ENCODE measurements at places on chromosomes 12 and 14. TPM values are rescaled to one million over a fixed set of nuclear protein-coding genes. Genes with fewer than 3 reads are reported as not detected.
A peak's percentile ranks its signal among the peaks of the same experiment; 100 is the strongest.

DNA sequence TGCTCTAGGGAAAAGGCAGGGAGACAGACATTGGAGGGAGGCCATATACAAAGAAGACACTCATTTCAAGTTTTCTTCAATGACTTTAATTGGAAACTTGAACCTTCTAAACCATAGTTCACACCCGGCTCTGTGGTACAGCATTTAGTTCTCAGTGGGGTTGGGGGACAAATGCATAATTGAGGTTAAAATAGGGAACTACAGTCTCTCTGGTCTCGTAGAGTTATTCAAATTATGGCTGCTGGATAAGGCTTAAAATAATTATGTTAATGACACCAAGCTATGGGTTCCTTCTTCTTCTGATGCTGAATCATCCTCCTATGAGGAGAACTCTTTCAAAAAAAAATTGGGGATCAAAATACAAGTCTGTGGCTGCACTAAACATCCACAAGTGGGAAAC, 3.8 kb upstream of the RPAP3 start:
- DNase-seq = no peak

DNA sequence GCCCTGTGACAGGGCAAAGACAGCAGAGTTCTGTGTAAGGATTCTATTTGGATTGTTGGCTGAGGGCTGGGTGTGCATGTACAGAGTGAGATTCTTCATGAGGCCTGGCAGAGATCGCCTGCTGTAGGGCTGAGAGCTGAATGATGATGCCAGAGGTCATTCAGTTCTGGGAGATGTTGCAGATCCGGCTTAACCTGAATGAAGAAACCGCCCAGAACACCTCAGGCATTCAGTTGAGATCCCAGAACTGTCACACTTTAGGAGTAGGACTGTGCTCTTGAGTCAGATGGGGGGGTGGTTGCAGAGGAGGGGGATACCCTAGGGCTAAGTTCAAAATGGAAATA, 5.8 kb upstream of the EVL start:
- DNase-seq = no peak

DNA sequence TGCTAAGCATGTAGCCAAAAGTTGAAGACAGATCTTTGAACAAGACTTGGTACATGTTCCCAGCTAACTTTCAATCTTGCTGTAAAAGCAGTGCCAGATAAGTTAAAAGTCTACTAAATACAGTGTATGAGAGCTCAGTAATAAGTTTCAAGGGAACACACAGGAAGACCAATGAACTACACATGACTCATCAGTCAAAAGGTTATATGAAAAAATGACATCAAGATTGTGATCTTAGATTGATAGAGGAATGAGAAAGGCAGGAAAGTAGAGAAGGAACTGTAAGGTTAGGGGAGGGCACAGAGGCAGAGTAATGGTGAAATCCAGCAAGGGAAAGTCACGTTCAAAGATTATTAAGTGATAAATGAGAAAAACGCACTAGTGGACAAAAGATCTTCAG, 249.9 kb upstream of the FLRT2 start:
- no peak for DNase-seq

GRCh38 chr12:43957732-43958372, 122.0 kb downstream of the TMEM117 start:
- DNase-seq = peak; percentile 61

- DNase-seq = no peak
These were observed 44.4 kb upstream of the STXBP6 start for GRCh38 chr14:25094171-25094907.

GRCh38 chr12:12681061-12681765, 14.8 kb downstream of the GPR19 start:
- DNase-seq = no peak

GRCh38 chr12:113647048-113647447, 175.4 kb upstream of the LHX5 start:
- no peak for DNase-seq

GRCh38 chr14:49401373-49401772, 184.8 kb downstream of the RPS29 start:
- no peak for DNase-seq

- no peak for DNase-seq
These were observed 17.1 kb downstream of the SPX start for GRCh38 chr12:21543151-21543550.

- DNase-seq = no peak
These were observed 841.5 kb upstream of the TMEM132C start for GRCh38 chr12:127425474-127425873.

- no peak for DNase-seq
These were observed 41.5 kb downstream of the RERG start for GRCh38 chr12:15179672-15180071.

- DNase-seq = no peak
These were observed 43.6 kb downstream of the EML5 start for GRCh38 chr14:88749139-88749538.

GRCh38 chr14:89384023-89384422, 33.0 kb downstream of the FOXN3 start:
- no peak for DNase-seq

DNA sequence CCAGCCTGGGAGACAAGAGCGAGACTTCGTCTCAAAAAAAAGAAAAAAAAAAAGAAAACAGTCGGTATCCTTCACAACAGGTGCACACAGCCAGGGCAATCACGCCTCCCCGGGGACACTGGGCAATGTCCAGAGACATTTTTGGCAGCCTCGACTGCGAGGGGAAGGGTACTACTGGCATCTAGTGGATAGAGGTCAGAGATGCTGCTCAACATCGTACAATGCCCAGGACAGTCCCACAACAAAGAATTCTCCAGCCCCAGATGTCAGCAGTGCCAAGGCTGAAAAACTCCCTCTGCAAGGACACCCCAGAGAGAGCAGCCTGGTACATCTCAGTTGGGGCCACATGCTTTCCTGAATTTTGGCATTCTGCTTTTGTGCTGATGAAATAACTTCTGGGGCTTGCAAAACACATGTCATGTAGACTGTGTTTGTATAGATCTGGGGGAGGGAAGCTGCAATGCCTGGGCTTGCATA, 21.5 kb downstream of the ALDH2 start:
- no peak for DNase-seq

- no peak for DNase-seq
These were observed 33.1 kb downstream of the CLMN start for GRCh38 chr14:95286645-95287044.

DNA sequence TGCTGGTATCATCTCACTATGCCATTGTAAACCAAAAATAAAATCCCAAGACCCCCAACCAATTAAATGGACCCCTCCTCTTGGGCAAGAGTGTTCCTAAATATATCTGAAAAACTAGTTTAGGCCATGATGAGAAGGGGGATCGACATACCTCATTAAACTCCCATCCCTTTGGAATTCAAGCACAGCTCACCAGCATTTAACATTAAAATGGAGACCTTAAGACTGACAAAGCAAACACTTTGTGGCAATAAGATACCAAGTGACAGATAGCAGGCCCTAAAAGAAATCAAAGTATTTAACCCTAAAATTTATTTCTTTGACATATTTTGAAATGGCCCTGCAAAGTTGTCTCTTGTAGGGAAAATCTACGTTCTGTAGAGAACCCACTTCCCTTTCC, 387.9 kb downstream of the KCNH5 start:
- no peak for DNase-seq

- no peak for DNase-seq
These were observed 2.8 kb downstream of the RXYLT1 start for GRCh38 chr12:63782466-63782865.

DNA sequence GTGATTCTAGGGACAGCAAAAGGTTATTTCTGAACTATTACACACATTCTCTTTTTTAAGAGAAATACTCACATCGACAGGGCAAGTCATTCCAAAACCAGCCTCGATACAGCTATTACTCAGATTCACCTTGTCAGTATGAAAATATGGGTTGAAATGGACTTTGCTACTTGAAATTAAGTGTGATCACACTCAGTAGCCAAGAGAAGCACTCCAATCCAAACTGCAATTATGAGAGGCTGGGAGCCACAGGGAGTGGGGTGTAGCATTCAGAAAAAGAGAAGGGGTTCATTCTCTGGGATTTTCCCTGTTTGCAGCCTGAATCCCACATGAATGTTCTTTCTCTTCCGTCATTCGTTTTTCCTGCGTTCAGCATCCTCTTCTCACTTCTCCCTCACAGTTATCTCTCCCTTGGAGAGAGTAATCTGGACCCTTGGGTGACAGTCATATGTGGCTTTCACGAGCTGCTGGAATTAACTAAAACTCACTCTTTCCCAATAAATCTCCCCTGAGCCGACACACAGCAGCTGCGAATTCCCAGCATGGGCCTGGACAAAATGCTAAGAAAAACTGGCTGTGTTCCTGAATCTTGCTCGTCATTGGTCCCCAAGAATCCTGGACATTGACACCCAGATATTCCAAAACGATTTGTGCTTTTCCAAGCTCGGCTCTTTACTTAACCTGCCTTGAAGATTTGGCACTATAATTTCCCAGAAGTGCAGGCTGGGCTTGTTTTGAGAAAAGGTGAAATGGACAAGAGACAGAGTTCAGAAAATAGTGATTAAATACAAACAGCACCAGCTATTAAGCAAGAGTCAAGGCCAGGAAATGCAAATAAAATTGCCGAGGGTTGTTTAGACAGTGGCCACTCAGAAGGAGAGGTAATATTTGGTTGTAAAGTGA, 199.5 kb upstream of the PLEKHG7 start:
- peak; percentile 63 for DNase-seq

DNA sequence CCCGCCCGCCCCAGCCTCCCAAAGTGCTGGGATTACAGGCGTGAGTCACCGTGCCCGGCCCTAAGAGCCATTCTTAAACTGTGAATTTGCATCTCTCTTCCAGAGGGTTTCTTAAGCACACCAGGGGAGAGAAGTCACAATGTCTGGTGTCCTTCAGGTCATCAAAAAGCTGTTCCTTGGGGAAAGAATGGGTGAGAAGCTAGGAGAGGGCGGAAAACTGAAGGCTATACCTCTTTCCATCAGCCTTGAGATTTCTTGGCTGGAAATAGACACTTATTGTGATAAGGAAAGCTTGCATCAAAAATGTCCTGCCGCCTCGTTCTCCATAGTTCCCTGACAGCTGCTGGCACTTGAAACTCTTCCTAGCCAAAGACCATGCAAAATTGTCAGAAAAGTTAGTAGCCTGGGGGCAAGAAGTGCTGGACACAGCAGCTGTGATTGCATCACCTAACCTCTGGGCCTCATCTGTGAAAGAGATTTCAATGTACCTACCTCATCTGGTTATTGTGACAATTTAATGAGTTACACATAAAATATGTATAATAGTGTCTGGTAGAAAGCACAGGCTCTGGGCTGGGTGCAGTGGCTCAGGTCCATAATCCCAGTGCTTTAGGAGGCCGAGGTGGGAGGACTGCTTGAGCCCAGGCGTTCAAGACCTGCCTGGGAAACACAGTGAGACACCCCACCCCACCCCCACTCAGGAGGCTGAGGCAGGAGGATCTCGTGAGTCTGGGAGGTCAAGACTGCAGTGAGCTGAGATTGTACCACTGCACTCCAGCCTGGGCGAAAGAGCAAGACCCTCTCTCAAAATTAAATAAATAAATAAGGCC, 9.7 kb upstream of the UBC start:
- DNase-seq = no peak

- no peak for DNase-seq
These were observed 1455.3 kb upstream of the FLRT2 start for GRCh38 chr14:84074626-84075025.

DNA sequence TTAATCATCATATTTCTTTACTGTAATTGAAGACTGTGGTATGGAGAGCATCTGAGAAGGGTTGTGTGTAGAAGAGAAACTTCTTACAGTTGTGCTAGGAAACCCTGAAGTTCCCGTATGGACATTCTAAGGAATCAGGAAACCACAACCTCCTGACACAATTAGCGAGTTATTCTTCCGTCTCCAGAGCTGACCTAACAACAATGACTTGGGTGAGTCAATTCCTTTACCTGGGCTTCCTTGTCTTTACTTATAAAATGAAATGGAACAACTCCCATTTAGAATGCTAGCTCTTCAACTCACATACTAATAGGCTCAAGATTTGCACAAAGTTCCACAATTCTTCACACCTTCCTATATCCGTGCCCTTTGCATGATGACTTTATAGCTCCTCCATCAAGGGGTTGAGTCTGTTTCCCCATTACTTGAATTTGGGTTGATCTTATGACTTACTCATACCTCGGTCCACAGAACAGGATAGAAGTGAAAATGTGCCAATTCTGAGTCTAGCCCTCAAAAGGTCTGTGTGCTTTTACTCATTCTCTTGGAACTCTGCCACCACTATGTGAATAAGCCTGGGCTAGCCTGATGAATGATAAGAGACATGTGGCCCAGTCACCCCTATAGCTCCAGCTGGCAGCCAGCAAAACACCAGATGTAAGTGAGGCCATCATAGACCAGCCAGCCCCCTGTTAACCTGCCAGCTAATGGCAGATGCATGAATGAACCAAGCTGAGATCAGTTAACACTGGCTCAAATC, 459.4 kb downstream of the ETNK1 start:
- DNase-seq = no peak

DNA sequence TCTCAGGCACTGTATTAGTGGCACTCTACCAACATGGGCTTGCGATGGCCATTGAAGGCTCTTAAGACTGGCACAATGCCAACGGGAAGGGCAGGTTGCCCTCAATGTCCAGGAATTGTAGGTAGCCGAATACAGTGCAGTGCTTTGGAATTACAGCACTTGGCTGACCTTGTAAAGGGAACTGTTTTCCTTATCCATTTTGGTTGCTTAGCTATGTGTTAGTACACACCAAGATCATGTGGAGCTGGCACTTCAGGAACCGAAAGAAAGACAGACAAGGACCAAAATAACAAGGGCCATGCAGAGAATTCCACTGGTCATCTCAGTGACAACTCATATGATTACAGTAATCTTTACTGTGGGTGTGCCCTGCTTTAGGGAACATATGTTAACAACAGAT, 72.7 kb downstream of the DYRK2 start:
- DNase-seq = no peak

GRCh38 chr12:105423921-105424320, 93.4 kb downstream of the C12orf75 start:
- DNase-seq = no peak

GRCh38 chr14:60346706-60347105, 97.7 kb downstream of the PPM1A start:
- DNase-seq = no peak

DNA sequence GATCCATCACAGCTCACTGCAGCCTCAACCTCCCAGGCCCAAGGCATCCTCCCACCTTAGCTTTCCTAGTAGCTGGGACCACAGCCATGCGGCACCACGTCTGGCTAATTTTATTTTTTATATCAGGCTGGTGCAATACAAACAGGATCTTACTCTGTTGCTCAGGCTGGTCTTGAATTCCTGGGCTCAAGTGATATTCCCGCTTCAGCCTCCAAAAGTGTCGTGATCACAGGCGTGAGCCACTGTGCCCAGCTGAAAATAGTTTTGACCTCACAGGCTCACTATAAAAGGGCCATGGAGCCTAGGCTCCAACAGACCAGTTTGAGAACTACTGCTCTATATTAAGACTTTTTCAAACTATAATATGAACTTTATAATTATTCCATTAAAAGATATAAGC, 37.3 kb downstream of the SNX6 start:
- no peak for DNase-seq

PLA2G1B gene
- polyA plus RNA-seq = not detected

SLC6A13 gene
- polyA plus RNA-seq = 4.6 TPM

ITPK1 gene
- 12.7 TPM for polyA plus RNA-seq

CARMIL3 gene
- polyA plus RNA-seq = 0.18 TPM

TTC9 gene
- polyA plus RNA-seq = 5.8 TPM

P2RX7 gene
- polyA plus RNA-seq = 1.0 TPM

SLC39A2 gene
- not detected for polyA plus RNA-seq

MEG3 gene
- polyA plus RNA-seq = 3,805 TPM

All from muscle of arm (tissue), 14 donors.